ENCODE measurements at places on chromosomes 2 and 18.
A peak's percentile ranks its signal among the peaks of the same experiment; 100 is the strongest.

DNA sequence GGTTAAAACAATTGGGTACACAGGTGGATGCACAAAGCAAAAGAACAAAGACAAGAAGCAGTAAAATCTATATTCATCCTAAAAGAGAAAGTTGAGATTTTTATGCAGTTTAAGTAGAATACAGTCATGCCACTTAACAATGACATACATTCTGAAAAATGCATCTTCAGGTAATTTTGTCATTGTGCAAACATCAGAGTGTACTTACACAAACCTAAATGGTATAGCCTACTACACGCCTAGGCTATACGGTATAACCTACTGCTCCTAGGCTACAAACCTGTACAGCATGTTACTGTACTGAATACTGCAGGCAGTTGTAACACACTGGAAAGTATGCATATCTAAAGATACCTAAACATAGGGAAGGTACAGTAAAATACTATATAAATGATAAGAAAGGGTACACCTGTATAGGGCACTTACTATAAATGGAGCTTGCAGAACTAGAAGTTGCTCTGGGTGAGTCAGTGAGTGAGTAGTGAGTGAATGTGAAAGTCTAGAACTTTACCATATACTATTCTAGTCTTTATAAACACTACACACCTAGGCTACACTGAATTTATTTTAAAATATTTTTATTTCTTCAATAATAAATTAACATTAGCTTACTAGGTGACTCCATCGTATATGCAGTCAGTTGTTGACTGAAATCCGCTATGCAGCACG is 132.9 kb downstream of the BARD1 start:
- DNase-seq = no peak

- DNase-seq = peak; percentile 87
These were observed 30.2 kb downstream of the LONRF2 start for GRCh38 chr2:100292022-100292580.

- peak; percentile 69 for DNase-seq
These were observed 940 bp downstream of the XRCC5 start for GRCh38 chr2:216109962-216110614.

GRCh38 chr18:4658804-4659203 is 203.7 kb upstream of the DLGAP1 start:
- DNase-seq = no peak

- peak; percentile 26 for DNase-seq
These were observed 146.3 kb upstream of the SKOR2 start for GRCh38 chr18:47397671-47398319.

- DNase-seq = no peak
These were observed 4.1 kb upstream of the STAT1 start for GRCh38 chr2:191018048-191018447.

DNA sequence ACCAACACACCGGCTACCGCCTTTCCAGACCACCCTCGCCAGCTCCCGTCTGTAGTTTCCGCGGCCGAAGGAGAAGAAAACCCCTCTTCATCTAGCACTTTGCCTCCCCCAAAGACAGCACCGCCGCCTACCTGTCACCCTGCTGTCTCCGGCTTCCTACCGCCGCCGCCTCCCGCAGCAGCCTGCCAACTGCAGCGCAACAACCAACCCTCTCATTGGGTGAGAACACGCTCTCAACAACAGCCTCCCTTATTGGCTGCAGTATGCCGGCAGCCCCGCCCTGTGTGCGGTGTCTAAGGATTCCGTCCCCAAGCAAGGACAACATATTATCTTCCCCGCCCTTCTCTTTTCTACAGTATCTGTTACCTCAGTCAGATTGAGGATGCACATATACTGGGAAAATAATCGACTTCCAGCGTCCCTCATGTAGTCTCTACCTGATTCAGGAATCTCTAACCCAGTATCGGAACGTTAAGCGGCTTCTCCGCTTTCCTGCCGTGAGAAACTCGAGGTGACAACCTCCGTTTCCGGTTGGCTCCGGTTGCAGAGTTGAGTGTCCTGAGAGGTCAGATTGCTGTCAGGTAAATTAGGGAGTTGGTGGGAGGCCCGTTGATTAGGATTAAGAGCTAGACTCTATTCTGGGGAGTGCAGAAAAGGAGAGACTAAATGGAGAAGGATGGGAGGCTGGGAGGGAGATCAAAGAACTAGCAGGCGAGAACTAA is at the start of the genes HYCC2 and NDUFB3:
TSS of gene HYCC2 (minus strand) at position 193 of the 722 bp plus-strand sequence. CDS start 47,662 bp downstream, outside the sequence.
TSS of gene NDUFB3 (plus strand) at position 523 of the 722 bp plus-strand sequence. CDS start 6,882 bp downstream, outside the sequence.
- peak; percentile 92 for DNase-seq

GRCh38 chr2:30820381-30821055 is 13.3 kb upstream of the CAPN13 start:
- no peak for DNase-seq

GRCh38 chr2:25551316-25551715 is 122.1 kb downstream of the DTNB start:
- no peak for DNase-seq

GRCh38 chr2:240967681-240968621 is 30.5 kb upstream of the SNED1 start:
- no peak for DNase-seq

DNA sequence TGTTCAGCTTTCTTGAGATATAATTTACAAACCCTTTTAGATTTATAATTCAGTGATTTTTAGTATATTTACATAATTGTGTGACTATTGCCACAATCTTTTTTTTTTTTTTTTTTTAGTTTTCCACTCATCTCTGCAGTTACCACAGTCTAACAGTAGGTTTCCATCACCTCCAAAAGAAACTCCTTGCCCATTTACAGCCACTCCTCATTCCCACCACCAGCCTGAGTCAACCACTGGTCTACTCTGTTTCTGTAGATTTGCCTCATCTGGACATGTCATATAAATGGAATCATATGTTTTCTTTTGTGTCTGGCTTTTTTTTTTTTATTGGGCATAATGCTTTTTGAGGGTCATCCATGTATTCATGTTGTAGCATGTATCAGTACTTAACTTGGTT is 16.1 kb downstream of the MTX2 start:
- peak; percentile 63 for DNase-seq

GRCh38 chr18:13136056-13136903 is 82.3 kb upstream of the LDLRAD4 start:
- DNase-seq = no peak

- peak; percentile 80 for DNase-seq
These were observed 77.3 kb upstream of the RPL31 start for GRCh38 chr2:100924520-100925451.

GRCh38 chr2:236577481-236578410 is 8.1 kb downstream of the ACKR3 start:
- no peak for DNase-seq

- no peak for DNase-seq
These were observed 90.0 kb downstream of the ZCCHC2 start for GRCh38 chr18:62612776-62613175.

DNA sequence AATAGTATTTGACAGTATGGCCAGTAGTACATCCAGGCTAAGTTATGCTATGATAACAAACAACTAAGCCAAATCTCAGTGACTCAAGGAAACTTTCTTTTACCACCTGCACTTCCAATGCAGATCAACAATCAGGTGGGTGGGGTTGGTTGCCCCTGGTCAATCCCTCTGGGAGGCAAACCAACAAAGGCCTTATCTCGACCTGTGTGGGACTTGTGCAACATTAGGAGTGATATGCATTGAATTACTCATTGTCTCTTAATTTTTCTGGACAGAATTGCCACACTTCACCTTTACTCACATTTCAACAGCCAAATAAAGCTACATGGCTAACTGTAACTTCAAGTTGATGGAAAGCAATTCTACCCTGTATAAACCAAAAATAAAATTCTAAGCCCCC is 1049.3 kb upstream of the CDH2 start:
- DNase-seq = peak; percentile 15

DNA sequence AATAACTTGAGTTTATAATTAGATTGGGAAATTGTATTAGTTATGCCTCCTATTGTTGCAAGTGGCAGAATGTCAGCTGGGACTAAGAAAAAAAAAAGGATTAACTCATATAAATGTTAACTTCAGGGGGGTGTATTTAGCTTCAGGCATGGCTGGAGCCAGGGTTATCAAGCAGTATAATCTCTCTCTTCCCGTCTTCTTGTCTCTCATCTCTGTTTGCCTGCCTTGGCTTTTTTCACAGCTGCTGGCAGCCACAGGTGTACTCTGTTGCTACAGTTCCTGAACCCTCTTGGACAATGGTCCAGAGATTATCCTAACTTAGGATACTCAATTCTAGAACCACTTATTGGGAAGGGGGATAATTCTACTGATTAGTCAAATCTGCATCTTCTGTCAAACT is 370.7 kb upstream of the MEX3C start:
- no peak for DNase-seq

GRCh38 chr2:8212239-8212638 is 469.6 kb upstream of the ID2 start:
- no peak for DNase-seq

DNA sequence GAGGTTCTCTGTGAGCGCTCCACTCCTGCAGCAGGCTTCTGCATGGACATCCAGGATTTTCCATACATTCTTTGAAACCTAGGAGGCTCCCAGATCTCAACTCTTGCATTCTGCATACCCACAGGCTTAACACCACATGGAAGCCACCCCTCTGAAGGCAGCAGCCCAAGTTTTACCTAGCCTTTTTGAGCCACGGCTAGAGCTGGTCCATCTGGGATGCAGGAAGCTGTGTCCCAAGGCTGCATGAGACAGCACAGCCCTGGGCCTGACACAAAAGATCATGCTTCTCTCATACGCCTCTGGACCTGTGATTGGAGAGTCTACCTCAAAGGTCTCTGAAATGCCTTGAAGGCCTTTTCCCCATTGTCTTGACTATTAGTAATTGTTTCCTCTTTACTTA is 53.6 kb upstream of the RPRM start:
- no peak for DNase-seq

DNA sequence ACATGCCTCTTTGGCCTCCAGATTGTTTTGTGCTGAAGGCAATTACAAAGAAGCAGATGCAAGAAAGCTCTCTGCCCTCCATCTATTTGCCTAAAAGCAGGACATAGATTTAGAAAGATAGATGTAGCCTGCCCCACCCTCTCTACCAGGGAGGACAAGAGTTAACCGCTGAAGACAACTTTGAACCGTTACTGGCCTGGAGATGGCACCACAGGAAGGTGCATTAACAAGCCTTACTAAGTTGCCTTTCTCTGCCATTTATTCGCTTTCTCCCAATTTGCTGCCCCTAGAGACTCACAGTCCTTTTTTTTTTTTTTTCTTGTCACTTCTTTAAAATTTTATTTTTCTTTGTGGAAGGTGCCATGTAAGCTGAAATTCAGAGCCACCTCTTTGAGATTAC is 28.8 kb upstream of the RMDN2 start:
- peak; percentile 24 for DNase-seq

DNA sequence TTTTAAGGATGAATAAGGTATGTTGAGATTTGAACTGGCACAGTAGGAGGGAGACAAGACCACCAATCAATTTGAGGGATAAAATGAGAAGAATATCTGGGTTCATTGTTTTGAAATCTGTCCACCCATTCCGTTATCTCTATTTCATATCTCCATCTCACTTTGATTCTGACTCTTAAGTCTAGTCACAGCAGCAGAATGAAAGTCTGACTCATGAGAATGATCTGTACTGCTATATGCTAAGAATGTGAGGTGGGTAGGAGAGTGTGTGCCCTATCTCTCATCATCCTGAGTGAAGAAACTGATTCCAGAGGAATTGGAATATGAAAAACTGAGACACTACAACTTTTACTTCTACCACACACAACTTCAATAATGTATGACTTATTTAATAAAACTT is 1994.5 kb upstream of the PIK3C3 start:
- DNase-seq = peak; percentile 57

- no peak for DNase-seq
These were observed 187.7 kb downstream of the SMAD7 start for GRCh38 chr18:48762836-48763718.

- DNase-seq = no peak
These were observed 58.6 kb downstream of the POMC start for GRCh38 chr2:25109822-25110221.

DNA sequence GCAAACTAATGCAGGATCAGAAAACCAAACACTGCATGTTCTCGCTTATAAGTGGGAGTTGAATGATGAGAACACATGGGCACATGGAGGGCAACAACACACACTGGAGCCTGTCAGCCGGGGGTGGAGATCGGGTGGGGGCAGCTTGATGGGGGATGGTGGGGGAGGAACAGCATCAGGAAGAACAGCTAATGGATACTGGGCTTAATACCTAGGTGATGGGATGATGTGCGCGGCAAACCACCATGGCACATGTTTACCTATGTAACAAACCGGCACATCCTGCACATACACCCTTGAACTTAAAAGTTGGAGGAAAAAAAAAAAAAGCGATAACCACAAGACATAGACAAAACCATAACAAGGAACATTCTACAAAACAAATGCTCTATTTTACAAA is 10.4 kb downstream of the CHMP3 start:
- DNase-seq = no peak

DNA sequence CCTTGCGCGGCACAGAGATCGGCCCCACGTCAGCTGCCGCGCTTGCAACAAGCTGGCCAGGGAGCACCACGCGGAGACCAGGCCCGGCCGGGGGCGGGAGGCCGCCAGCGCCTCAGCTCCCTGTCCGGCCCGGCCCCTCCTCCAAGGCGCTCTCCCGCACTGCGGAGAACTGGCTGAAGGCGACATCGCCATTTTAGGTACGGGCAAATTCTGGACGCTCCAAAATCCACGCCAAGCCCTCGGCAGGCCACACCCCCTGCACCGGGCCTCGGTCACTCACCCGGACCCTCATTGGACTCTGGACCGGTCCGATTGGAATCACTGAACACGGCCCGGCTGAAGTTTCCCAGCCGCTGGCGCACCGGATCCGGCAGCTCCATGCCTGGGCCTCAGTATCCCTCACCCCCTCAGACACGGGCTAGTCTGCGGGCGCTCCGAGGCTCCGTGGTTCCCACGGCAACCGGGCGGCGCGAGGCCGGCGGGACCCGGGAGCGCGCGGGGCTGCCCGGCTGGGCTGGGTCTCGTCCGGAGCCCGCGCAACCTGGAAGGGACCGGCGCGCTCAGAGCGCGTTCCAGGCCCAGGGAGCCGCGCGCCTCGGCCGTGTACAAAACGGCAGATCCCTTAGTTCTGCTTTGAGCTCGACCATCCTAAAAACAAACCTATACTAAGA is at the start of gene TMEM17:
TSS of gene TMEM17 (minus strand) at position 446 of the 671 bp plus-strand sequence. CDS start at position 380, 66 bp downstream.
- peak; percentile 93 for DNase-seq

DNA sequence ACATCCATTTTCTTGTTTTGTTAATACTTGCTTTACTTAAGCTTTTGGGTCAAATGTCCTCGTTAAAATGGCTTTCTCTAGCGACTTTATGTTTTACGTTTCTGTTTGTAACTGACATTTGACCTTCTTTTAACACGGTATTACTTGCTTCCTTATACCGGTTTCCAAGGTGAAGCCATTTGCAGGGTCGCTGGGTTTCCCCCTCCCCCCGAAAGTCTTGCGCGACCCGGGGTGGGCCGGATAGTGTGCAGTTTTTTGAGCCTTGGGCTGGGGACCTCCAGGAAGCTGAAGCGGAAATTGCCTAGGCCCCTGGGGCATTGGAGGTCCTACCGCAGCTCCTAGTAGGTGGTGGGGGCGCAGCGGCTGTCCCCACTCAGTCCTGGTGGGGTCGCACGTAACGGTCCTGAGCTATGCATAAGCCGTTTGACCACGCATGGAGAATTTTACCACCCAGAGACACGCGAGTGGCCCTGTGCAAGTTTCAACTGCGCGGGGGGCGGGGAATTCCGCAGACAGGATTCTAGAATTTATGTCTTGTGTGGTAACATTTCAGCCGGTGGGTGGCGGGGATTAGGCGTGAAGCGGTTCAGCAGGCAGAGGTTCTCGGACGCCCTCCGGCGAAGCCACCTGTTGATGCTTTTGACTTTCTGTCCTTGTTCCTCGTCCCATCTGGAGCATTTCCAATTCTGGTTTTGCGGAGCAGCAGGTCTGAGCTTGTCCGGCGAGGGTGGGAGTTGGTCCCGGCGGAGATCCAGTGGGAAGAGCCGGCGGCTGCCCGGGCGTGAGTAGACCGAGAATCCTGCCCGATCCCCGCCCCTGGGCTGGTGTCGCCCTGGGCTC is 2.4 kb downstream of the CFLAR start:
- DNase-seq = peak; percentile 74
